ENCODE measurements at places on chromosomes 13 and 19.
A peak's percentile ranks its signal among the peaks of the same experiment; 100 is the strongest.

GRCh38 chr13:44401577-44401976 is 28.0 kb downstream of the SERP2 start:
- DNase-seq = no peak

GRCh38 chr13:30932481-30933353 is at the start of gene TEX26:
TSS of gene TEX26 (plus strand) at chr13:30932656. CDS start at chr13:30932716, 60 bp downstream.
- no peak for DNase-seq

GRCh38 chr13:61880578-61881283 is 465.1 kb upstream of the PCDH20 start:
- DNase-seq = peak; percentile 30

DNA sequence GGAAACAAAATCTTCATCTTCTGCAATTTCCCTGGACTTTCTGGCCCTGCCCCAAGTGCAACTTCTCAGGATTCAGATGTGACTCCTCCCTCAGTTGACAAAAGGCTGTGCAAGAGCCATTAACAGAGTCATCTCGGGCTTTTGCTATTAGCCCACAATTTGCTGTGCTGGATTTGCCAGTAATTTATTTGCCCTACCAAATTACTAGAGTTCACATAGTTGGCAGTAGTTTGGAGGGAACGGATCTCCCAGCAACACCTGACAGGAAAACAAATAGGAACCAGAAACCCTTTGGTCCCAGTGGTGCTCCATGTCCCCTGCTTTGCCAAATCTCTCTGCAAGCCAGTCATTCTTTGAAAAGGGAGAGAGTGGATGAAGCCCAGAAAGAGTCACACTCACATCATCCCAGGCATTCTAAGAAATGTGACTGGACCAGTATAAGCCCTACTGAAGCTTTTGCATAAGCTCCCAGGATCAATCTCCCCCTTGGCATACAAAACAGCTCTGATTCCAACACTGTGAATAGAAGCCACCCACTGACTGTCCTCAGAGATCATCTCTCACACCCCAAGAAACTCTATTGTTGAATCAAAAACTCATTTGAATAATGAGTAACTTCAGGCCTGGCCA is 350.1 kb upstream of the NBEA start:
- no peak for DNase-seq

DNA sequence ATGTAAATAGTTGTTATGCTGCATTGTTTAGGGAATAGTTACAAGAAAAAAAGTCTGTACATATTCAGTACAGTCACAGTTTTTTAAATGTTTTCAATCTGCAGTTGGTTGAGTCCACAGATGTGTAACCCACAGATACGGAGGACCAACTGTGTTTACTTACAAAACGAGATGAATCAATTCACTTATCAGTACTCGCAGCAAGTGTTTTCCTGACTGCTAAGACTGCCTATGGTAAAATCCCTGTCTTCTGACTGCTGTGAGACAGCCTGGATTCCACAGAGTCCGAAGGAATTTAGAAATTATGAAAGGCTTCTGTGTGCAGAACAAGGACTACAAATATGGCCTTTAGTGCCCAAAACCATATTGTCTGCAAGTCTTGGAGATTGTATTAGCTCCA is 45.7 kb upstream of the C1QTNF9 start:
- DNase-seq = no peak

DNA sequence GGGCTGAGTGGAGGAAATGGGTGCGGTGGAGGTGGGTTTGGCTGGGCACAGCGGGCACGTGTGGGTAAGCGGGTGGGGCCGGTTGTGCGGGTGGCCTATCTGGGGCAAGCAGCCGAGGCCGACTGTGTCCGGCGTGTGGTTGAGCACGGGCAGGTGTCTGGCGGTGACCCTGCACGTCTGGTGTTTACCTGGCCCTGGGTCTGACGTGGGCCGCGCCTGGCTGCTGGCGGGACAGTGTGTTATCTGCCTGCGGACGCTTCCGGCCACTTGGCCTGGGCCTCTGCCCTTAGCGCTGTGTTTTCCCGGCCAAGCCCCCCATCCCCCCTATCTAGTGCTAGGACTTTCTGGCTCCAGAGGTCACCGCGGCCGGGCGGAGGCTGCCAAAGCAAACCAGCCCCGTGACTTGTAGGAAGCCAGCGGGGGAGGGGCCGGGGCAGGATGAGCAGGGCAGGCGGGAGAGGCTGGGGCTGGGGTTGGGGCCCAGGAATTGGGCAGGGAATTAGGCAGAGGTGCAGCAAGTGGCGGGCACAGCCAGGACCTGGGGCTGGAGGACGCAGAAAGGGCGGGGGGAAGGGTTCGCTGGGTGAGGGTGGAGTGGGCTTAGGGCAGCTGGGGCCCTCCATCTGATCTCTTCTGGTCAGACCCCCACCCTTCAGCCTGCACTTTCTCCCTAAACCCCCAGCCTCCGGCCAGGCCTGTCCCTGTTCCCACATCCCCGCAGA is 534 bp upstream of the HPN start:
- peak; percentile 58 for DNase-seq

DNA sequence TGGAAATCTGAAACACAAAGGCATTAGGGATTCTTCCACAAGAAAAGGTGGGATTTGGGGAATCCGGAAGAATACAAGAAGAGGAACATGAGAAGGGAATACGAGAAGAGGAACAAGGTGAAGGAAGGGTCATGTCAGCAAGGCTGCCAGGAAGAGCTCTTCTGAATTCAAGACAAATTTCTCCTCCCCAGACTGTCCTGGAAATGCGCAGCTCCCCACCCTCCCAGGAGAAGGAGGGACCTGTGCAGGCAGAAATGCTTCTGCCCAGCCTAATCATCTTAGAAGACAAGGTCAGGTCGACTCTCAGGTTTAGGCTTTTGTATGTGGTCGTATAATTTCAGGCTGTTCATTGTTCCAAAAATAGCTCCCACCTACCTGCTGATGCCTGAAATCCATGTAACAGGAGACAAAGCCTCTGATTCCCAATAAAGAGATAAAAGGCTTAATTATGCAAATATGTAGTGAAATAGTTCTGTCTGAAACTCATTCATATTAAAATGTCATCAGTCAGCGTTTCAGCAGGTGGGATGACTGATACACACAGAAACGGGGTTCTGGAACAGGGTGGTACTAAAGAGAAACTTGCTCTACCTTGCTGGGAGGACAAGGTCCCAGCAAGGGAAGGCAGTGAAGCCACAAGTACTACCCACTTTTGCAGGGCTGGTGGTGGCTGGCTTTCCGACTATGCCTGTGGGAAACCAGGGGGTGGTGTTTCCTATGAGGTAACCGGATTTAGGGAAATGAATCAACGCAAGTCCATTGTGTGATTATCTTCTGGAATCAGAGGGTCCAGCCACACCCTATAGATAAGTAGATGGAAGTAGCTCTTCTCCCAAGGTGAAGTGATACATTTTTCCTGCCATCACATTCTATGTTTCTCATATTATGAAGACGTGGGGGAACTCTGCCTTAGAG is 76.1 kb downstream of the KL start:
- no peak for DNase-seq

DNA sequence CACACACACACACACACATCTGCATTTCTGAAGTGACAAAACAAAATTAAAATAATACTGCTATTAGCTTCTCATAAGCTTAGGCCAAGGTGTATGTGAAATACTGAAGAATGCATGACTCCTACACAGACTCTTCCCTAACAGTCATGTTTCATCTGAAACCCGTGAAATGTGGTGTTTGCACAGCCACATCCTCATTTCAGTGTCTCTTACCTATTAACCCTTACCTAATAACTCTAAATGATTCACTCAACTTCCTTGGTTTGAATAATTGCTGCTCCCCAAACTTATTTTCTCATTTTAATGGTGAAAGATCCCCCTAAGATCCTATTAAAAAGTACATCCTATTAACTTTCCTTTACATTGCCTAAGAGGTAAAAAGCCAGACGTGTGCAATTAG is 117.6 kb downstream of the MIPEP start:
- DNase-seq = peak; percentile 8

DNA sequence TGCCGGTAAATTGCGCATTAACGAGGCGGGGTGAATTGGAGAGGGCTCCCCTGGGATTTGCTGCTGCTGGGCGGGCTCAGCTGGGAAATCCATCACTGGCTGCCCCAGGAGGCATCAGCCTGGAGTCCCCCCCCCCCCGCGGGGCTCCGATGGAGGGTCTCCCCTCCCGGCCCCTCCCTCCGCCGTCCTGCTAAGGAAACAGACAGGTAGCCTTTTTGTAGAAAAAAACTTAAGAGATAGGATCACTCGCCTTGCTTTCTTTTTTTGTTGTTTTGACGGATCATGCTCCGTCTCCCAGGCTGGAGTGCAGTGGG is 6.8 kb downstream of the TLE6 start:
- no peak for DNase-seq

DNA sequence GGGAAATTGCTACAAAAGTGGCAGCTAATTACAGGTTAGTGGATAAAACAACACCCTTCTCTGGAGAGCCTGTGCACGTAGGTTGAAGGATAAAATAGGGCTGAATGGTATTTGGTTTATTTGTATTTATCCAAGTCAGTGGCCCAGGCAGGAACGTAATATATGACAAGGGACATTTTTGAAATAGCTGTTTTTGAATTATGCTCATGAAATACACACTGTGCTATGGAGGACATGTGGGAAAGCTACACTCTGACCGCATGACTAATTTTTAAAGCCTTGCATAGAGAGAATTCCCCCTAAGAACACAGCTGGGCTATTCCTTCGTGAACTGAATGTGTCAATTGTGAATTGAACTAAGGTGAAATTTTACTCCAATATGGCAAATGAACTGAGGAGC is 292.1 kb upstream of the MAB21L1 start:
- DNase-seq = no peak

GRCh38 chr13:85640727-85641126 is 158.5 kb downstream of the SLITRK6 start:
- no peak for DNase-seq

- DNase-seq = no peak
These were observed 364.5 kb downstream of the DNAJC15 start for GRCh38 chr13:43387880-43388279.

- DNase-seq = no peak
These were observed 7.0 kb upstream of the TSC22D1 start for GRCh38 chr13:44583137-44583536.

- no peak for DNase-seq
These were observed 16.5 kb downstream of the C2CD4C start for GRCh38 chr19:392375-392970.

- no peak for DNase-seq
These were observed 1062.5 kb upstream of the PCDH9 start for GRCh38 chr13:68292601-68293000.

DNA sequence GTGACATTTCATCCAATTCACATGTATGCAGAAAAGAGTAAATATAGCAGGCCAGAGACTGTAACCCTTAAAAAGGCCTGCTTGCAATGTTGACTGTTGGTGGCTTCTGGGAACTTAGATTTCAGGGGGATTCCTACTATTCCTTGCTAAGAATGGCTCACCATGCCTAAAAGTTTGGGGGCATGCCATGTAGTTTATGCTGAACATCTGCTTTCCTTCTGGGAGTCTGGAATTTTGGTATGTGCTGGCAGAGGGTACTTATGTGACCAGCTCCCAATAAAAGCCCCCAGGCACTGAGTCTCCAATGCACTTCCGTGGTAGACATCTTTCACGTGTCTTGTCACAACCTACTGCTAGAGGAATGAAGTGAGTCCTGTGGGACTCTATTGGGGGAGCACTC is 88.4 kb upstream of the PCDH8 start:
- DNase-seq = no peak

DNA sequence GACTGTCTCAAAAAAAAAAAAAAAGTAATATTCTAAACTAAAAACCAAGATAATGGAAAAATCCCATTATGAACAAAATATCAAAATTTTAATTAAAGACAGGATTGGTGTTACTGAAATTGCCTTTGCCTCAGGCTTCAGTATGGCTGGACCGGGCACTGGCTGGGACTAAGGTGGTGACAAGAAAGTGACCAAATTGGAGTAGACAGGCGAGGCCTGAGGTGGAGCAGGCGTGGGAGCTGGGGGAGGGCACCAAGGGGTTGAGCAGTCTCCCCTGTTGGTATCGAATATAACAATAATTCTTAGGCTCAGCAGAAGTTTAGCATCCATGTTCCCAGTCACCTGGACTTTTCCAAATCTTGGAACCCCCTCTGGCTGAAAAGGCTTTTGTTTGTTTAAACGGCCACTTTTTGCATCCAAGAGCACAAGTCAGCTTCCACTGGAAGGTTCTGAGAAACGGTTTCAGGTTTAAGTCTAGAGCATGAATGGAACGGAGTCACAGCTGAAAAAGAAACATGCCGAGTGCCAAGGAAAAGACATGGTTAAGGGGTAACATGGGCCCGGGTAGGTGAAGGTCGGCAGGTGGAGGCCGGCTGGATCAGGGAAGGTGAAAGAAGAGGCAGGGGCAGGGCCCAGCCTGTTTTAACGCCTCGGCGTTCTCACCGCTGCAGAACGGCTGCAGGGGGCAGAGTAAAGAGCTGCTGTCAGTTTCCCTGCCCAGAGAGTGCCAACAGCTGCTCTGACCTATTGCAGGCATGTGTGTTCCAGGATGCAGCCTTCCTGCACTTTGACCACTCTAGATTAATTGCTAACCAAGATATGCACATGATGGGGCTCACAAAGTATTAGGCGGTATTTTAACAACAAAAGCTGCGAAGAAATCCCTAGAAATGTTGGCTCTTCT is 104.4 kb downstream of the TM9SF2 start:
- DNase-seq = peak; percentile 59

GRCh38 chr13:51959773-51960172 is 51.5 kb downstream of the ATP7B start:
- DNase-seq = no peak

GRCh38 chr19:3163230-3163886 is 15.2 kb upstream of the S1PR4 start:
- peak; percentile 66 for DNase-seq

- no peak for DNase-seq
These were observed 83.8 kb downstream of the FAM216B start for GRCh38 chr13:42864952-42865767.

- DNase-seq = no peak
These were observed 5.2 kb downstream of the KLK13 start for GRCh38 chr19:51059715-51060114.

- DNase-seq = no peak
These were observed 55.0 kb downstream of the GGACT start for GRCh38 chr13:100533588-100534041.

DNA sequence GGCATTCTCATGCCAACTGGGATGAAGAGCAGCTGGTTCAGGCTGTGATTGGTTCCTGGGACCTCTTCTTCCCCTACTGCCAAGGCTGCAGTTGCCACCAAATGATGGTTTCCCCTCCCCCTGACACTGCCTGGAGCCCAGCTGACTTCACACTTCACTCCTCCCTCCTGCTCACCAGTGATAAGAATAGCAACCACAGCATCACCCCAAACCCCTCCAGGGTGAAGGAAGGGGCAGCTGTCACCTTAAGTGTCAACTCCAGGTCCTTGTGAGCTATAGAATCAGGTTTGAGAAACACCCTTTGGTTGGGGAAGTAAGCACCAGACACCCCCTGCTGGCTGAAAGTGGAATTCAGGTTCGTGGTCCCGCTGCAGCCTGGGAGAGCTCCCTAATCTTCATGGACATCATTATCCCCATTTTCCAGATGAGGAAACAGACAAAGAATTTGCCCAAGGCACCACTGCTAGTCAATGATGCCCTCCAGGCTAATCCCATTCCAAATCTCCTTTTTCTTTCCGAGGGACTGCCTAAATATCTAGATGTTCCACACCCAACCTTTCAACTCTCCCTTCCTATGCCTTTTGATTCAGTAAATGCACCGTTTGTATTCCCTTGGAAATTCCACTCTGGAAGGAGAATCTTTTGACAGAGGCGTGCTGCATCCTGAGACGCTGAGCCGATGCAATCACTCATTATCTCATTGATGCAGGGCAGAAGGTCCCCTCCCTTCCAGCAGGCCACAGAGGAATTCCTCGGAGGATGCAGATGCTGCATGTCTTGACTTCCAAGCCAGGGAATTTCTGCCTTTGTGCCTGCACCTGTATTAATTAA is 50.6 kb upstream of the UQCRFS1 start:
- peak; percentile 68 for DNase-seq

Data from suppressor macrophage (primary cell).